ENCODE measurements at places on chromosomes 13 and 19.

GRCh38 chr13:108272333-108272732 lies 2.8 kb downstream of the TNFSF13B start:
- no peak for DNase-seq

DNA sequence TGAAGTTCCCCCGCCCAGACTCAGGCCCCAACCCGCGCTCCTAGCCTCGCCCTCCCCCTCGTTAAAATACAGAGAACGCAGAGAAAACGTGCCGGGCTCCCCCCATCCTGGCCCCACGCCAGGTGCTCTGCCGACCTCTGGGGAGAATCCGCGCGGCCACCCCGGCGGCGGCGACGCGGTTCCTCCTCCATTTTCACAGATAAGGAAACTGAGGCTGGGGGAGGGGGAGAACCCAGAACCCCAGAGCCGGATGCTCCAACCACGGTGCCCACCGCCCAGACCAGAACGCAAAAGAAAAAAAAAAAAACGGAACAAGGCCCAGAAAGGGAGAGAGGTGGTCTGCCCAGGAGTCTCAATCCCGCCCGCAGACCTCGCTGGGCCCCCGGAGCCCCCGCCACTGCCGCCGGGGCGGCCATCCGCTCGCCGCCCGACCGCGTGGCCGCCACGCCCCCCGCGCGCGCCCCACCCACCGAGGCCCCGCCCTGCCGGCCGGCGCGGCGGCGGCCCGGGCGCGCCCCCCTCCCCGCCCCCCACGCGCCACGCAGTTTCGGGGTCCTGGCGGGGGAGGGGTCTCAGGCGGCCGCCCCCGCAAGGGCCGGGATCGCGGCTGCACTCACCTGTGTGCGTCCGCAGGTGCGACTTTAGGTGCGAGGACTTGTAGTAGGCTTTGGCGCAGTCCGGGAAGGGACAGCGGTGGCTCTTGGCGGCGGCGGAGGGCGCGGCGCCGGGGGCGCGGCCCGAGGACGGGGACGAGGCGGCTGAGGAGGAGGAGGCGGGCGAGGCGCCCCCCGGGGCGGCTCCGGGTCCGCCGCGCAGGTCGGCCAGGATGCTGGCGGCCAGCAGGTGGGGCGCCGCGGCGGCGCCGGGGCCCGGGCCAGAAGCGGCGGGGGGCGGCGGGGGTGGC lies 703 bp downstream of the KLF16 start:
- no peak for DNase-seq

- DNase-seq: no peak
Measured at GRCh38 chr13:76481738-76482137, 404.5 kb downstream of the KCTD12 start.

DNA sequence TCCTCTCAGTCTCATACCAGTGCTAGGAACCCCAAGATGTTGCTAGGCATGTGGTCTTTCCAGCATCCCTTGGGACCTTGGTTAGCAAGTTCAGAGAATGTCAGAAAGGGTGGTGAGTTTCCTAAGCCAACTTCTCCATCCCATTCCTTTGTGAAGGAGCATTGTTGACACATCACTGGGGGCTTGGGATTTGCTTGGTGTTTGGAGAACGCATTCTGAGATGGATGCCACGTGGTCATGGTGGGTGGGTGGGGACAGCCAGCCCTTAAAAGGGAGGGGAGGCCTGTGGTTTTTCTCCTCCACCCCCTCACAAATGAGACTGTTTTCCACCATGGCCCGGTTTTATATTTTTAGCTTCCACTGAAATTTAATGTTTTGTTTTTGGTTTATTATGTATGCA lies 83.3 kb upstream of the ZNF536 start:
- DNase-seq: no peak
